ENCODE measurements at places on chromosomes 4 and X. TPM values are rescaled to one million over a fixed set of nuclear protein-coding genes. Genes with fewer than 3 reads are reported as not detected.

GRCh38 chrX:129749069-129749468 is 10.3 kb downstream of the XPNPEP2 start:
- DNase-seq, result no peak

GRCh38 chr4:77248805-77249204 is 91.8 kb downstream of the CCNG2 start:
- DNase-seq, result no peak

DNA sequence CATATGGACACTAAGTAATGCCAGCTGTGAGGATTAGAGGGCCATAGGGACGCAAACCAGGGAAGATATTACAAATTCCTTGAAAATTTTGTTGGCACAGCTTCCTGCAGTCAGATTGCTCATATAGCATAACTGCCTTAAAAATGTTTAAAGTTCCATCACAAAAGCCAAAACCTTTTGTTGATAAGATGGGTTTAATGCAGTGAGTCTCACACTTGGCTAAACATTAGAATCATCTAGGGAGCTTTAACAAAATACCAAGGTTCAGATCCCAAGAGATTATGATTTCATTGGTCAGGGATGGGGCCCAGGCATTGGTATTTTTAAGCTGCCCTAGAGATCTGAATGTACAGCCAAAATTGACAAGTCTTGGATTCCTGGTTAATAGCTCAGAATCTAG is 376.5 kb upstream of the MAD2L1 start:
- no peak for DNase-seq

- DNase-seq, result peak; percentile 64
Observed at GRCh38 chr4:86033171-86033570, 326.7 kb downstream of the MAPK10 start.

Gene TMEM31
- not detected for total RNA-seq

DNA sequence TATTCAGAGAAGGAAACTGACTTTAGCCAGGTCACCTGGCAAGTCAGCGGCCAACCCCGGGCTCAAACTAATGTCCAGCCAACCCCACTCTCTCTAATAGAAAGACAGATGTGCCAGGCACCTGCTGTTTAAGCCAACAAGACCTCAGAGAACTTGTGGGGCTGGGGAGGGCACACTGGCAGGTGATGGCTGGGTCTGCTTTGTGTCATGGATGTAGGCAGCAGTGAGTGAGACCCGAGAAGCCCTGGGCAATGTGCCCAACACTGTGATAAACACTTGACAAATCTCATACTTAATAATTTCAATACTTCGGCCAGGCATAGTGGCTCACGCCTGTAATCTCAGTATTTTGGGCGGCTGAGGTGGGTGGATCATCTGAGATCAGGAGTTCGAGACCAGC is 9.0 kb upstream of the CD99L2 start:
- DNase-seq, result peak; percentile 72

DNA sequence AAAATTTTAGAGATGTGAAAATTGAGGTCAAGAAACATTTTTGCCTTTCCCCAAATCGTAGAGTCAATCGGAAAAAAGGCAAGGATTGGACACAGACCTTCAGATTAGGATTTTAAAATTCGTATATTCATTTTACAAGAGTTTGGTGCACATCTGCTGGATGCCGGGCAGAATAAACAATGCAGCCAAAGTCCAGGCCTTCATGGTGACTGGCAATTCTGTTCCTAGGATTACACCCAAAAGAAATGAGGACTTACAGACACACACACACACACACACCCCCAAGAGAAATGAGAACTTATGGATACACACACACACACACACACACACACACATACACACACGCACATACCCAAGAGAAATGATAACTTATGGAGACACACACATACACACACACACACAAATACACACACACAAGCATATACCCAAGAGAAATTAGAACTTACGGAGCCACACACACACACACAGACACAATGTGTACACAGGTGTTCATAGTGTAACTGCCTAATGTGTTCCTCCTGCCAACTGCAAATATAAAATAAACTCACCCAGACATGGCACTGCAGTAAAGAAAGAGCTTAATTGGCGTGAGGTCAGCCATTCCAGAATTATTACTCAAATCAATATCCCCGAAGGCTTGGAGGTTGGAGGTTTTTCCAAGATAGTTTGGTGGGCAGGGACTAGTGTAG is 165.7 kb upstream of the STS start:
- DNase-seq, result no peak

GRCh38 chr4:39931441-39931901 is 46.2 kb downstream of the PDS5A start:
- DNase-seq, result no peak

DNA sequence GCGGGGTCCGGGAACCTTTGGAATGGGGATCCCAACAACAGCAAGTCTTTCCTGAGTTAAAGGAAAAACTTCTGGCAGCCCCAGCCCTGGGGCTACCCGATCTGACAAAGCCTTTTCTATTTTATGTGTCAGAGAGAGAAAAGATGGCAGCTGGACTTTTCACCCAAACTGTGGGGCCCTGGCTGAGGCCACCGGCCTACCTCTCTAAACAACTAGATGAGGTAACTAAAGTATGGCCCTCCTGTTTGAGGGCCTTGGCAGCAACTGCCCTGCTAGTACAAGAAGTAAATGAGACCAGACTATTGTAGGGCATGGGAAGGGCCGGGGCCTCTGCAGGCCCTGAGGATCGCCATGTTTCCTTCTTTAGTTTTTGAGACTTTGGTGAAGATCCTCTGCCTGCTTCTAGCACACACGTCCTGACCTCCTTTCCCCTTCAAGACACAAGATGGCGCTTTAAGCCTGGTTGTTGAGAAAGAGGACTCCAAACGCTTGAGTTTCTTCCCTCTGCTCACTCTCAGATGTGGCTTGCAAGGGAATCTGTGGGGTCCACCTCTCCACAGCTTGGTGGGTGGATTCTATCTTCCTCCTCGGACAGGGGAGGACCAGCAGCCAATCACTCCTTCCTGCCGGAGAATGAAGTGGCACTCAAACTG is 18.5 kb upstream of the DRD5 start:
- DNase-seq, result no peak

Gene PPP2R2C
- 8.6 TPM for total RNA-seq

DNA sequence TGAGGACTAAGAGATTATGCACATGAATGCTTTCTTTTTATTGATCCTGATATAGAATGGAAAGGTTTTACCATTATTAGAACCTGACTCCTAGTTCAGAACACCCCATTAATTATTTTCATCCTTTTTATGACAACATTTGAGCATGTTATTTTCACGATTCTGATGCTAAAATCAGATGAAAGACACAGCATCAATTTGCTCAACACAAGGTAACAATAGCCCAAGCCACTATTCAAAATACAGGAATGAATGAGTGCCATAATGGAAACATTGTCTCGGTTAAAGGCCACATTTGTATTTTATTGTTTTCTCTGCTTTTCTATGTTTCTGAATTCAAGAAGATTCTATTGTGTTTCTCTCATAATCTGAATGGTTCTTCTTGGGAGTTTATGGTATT is 126.3 kb upstream of the POF1B start:
- DNase-seq, result no peak

- DNase-seq, result no peak
Observed at GRCh38 chr4:152997771-152998487, 61.8 kb downstream of the FHDC1 start.

Gene CT45A5
- total RNA-seq, result not detected

- no peak for DNase-seq
Observed at GRCh38 chrX:44068043-44068442, 94.9 kb upstream of the NDP start.

GRCh38 chr4:85318415-85318814 is 156.5 kb upstream of the ARHGAP24 start:
- DNase-seq, result no peak

Gene TXK
- total RNA-seq, result 0.20 TPM

DNA sequence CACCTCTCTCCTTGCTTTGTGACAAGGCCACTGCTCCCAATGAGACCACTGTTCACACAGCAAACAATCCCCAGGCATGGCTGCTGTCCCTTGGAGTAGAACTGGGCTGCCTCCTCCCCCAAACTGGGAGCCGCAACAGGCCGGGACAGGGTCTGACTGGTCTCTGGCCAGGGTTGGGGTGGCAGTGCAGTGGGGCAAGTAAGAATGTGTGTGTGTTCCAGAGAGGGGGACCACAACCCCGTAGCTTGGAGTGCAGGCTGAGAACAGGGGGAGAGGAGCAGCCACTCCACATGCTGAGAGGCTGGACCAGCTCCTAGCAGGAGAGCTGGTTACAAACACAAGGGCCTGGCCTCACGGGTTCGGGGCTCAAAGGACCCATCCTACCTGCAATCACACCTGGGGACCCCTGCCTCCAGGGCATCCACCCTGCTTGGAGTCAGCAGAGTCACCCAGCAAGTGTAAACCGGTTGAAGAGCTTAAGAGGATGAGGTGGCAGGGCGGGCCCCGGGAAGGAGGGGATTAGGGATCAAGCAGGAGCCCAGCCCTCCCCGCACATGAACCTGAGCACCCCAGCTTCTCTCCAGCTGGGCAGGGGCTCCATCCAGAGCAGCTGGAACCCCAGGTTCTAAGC is 3.8 kb upstream of the ZNF185 start:
- no peak for DNase-seq

GRCh38 chr4:118973295-118973694 is 84.6 kb downstream of the SYNPO2 start:
- DNase-seq, result no peak

Gene RAB40A
- total RNA-seq, result 0.10 TPM

DNA sequence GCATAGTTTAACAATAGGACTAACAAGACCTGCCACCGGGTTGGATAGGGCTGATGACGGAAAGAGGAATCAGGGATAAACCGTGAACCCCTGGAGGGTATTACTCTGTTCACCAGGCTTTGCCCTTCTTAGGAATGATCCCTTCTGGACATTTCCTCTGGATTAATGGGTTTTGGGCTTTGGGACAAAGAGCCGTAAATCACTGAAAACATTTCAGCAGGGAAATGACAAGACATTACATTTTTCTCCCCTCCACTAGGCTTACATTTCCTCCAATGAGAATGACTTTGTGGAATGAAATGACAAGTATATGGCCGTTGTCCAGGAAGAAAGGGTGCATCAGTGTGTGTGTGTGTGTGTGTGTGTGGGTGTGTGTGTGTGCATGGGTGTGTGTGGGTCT is 25.9 kb upstream of the RBPJ start:
- no peak for DNase-seq

Gene KLHL4
- 0.92 TPM for total RNA-seq

DNA sequence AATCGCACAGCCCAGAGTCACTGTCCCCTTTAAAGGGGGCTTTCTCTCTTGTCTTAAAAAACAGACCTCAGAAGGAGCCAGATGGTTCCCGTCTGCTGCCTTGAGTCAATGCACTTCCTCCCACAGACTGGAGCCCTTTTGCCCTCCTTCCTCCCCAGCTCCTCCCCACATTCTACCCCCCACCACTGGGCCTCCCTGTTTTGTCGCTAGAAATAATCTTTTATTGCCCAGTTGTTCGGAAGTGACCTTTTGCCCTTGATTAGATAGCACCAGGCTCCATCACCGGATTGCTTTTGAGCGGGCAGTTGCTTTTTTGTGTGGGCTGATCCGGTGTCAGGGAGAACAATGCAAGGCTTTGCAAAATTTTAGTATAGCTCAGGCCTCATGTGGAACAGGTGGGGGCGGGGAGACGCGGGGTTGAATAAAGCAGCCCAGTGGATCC is 47.7 kb downstream of the SPRY1 start:
- DNase-seq, result peak; percentile 42

Gene TRPC5OS
- total RNA-seq, result not detected

- DNase-seq, result no peak
Observed at GRCh38 chrX:121258545-121258944, 211.1 kb downstream of the GLUD2 start.

Measured in left ventricle myocardium superior (tissue), 1 donor.